Activated naive CD4-positive, alpha-beta T cell (primary cell): ENCODE measurements at places on chromosomes 1 and 21.

DNA sequence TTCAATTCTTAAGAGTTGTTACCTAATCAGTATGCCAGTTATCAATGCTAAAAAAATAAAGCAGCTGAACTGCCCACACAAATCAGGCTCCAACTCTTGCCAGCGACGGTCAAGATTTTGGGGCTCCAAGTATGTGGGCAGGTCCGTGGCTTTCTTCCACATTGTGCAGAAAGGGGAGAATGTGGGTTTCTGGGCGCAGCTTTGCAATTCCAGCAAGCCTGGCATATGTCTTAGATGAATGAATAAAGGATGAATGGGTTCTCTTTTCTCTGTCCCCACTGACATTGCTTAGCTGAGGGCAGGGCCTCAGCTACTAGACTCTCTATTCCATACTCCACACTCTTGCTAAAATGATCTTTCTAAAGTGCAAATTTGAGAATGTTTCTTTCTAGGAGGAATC lies 42.4 kb downstream of the NENF start:
- DNase-seq = no peak

- no peak for DNase-seq
Measured at GRCh38 chr1:9907441-9907840, 2.6 kb downstream of the CTNNBIP1 start.

DNA sequence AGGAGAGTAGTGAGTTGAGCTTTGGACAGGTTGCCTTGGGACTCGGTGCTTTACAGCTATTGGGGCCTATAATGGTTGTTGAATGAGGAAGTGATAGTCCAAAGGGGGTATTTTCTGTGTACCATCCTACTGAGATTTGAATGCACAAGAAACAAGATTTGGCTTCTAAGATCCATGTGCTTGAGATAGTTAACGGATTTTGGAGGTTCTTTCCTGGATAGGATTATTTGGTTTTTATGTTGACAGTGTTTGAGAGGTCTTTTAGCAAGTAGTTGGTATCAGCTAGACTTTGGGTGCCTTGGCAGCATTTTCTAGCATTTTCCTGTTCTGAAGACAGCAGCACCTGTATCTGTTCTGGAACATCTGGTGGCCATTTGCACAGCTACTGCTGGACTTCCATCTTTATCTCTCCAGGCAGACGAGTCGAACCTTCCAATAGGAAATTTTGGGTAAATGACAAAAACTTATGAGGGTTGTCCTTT lies 3.6 kb upstream of the SCAF4 start:
- DNase-seq = no peak

- no peak for DNase-seq
Measured at GRCh38 chr1:150001415-150001814, 9.1 kb downstream of the OTUD7B start.

GRCh38 chr1:23896491-23896890 lies 16.7 kb downstream of the CNR2 start:
- no peak for DNase-seq
